ENCODE measurements at places on chromosomes 5 and 9.
A peak's percentile ranks its signal among the peaks of the same experiment; 100 is the strongest.

GRCh38 chr5:34480810-34481528, 175.2 kb upstream of the RAI14 start:
- no peak for DNase-seq

DNA sequence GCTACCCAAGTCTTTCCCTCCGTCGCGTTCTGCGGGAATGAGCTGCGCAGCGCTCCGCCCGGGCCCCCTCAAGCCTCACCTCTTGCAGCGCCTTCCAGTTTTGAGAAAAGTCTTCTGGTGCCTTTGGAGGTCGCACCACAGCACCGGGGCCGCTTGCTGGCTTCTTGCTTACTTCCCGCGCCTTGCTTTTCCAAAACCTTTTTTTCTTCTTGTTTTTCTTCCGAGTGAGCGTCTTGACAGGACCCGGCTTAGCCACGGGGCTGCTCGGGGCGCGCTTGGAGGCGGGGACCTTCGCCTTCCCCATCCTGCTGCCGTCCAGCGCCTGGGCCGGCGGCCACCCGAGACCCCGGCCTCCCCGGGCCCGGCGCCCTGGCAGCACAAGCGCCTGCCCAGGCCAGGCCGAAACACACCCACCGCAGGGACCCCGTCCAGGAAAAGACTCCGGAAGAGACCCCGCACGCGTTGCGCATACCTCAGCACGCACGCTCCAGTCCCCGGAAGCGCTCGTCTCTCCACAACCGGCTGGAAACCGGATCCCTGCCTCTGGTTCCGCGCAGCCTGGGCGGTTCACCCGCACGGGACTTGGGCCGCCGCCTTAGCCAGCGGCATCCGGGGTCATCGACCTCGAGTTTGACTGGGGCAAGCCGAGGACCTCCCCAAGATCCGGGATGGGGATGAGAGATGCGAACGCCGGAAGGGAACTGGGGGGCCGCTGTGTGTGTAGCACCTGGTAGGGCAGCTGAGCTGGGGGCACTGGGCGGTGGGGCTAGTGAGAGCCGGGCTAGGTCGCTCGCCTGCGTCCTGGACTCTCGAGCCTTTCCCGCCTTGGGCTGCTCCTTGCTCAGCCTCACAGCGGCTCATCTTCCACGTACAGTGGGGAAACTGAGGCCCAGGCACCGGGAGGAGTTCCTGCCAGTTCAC, at the start of gene REXO4:
REXO4 (minus strand) TSS at position 470 of the 921 bp plus-strand sequence; CDS start at position 304, 166 bp downstream.
- DNase-seq = peak; percentile 95

DNA sequence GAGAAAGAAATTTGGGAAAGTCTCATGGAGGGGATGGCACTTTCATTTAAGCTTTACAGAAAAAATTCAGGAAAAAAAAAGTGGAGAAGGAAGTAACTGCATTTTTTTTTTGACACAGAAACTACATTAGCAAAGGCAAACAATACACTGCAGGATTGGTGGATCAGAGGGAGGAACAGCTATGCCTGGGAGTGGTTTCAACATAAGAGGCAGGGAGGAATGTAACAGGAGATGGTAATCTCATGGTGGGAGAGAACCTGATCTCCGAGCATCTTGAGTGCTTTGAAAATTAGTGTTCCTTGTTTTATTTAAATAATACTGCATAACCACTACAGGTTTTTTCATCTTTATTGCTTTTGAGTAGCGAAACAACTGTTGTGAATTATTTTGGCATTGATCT, 249.4 kb downstream of the FAM170A start:
- DNase-seq = no peak

GRCh38 chr5:56585461-56585860, 229.9 kb upstream of the MAP3K1 start:
- DNase-seq = peak; percentile 83

DNA sequence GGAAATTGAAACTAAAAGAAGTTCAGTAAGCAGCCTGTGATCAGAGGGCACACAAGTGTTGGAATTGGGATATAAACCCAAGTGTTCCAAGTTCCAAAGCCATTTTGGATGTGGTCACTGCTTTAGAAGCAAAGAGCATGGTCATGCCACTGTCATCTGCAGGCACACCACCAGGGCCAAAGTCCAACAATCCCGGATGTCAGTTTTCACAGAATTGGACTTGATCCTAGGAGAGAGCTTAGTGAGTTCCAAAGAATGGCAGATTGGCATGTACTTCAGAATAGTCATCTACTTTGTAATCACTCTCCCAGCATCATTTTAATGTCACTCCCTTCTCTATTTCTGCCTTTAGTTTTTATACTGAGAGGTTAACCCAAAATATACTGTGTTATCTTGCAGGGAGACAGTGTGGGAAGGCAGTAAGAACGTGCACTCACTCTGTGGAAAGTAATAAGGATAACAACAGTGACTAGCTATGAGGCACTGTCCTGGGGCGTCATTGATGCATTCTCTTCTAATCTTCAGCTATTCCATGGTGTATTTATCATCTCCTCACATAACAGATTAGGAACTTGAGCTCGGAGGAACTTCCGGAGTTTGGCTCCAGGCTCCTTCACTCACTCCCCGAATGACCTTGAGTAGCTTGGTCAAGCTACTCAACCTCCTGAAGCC, 388.0 kb downstream of the ACTL7B start:
- no peak for DNase-seq

- no peak for DNase-seq
Measured at GRCh38 chr9:124594673-124595072, 87.5 kb upstream of the NR5A1 start.

GRCh38 chr5:176822793-176823481, 12.6 kb downstream of the UNC5A start:
- DNase-seq = no peak

DNA sequence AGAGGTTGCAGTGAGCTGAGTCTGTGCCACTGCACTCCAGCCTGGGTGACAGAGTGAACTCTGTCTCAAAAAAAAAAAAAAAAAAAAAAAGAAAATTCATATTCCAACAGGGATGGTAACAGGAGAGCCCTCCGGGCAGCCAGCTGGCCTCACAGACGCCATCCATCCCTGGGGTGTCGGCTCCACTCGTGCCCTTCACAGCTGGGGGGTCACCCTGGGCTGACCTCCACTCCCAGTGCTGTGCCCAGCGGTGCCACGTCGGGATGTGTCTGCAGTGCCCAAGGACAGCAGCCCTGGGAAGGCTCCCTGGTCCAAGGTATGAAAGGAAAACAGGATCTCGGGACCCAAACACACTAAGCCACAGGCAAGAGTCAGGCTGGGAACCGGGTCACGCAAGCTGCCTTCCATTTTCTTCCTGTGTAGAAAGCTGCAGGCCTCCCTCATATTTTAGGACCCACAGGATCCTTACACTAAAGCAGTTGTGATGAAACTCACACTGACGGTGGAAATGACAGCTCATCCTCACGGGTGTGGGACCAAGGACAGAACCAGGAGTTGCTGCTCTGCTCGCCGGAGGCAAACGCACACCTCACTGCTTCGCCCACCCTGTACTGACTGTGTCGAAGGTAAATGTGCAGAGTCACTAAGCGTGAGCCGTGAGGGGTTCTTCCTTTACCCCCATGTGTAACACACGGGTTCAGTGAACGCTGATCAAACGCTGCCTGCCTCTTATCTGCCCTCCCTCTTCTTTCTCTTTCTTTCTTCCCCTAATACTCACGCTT, 5.3 kb downstream of the SLC12A7 start:
- no peak for DNase-seq

- DNase-seq = no peak
Measured at GRCh38 chr9:21833090-21833801, 30.8 kb downstream of the MTAP start.

DNA sequence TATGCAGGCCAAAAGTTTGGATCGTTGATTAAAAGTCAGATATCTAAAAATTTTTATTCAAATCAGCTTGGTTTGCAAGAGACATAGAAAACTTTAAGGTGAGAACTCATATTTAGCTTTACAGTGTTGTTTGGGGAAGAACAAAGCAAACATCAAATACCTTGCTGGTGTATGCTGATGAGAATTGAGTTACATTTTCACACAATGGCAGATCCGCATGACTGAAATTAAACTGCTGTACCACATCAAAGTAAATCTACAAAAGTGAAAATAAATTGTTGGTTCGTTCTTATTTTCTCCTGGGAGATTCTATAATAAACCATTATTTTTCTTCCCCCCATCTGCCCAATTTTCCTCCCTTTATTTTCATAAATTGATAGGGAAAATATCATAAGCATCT, 198.2 kb upstream of the PCSK5 start:
- no peak for DNase-seq

GRCh38 chr9:107087222-107087621, 195.9 kb upstream of the RAD23B start:
- DNase-seq = no peak

Data from NCI-H2171 treated with DMSO at 0.1 percent for 48 hours (cell line).